ENCODE measurements at places on chromosomes 16 and 17.
A peak's percentile ranks its signal among the peaks of the same experiment; 100 is the strongest.

DNA sequence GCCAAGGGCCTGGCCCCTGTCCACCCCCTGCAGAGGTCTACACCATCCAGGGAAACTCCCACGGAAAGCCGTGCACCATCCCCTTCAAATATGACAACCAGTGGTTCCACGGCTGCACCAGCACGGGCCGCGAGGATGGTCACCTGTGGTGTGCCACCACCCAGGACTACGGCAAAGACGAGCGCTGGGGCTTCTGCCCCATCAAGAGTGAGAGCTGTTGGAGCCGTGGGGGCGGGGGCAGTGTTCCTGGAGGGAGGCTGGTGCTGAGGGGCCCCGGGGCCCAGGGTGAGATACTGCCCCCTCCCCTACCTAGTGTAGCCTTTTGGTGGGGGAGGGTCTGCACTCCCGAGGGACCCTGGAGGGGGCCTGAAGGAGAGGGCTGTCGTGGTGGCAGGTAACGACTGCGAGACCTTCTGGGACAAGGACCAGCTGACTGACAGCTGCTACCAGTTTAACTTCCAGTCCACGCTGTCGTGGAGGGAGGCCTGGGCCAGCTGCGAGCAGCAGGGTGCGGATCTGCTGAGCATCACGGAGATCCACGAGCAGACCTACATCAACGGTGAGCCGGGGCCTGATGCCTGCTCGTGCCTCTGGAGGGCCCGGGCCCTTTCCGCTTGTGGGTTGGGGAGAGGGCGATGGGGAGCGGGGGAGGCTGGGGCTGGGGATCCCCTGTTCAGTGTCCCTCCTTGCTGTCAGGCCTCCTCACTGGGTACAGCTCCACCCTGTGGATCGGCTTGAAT lies 38.8 kb downstream of the MRC2 start:
- no peak for DNase-seq

DNA sequence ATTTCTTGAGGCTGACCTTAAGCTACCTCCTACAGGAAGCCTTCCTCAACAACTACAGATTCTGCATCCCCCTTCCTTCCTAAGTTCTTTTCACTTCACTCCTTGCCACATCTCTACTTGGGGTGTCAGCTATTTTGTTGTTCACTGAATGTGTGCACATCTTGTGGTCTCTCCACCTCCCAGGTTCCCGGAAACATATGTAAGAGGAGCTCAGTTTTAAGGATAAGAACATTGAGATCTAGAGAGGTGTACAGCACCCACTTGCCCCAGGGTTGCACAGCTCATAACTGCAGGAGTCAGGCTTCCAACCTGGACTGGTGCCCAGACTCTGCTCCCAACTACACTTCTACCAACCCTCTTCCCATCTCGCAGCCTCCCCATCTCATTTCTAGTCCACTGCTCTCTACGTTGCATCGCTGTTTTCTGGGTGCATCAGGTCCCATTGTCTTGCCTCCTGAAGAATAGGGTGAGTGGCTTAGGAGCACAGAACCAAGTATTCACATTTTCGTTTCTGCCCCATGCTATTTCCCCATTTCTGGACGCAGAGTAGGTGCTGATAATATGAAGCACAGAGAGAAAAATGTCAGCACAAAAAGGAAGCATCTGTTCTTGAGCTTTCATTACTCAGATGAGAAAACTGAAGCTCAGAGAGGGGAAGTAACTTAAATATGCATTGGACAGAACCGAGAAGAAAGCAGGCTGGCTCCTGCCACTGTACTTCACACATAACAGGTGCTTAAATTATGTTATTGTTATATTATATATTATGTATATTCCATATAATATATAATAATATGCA lies 292.0 kb upstream of the CCL2 start:
- peak; percentile 38 for DNase-seq

- no peak for DNase-seq
Measured at GRCh38 chr16:70598937-70599503, 47.3 kb upstream of the IL34 start.

GRCh38 chr16:68526143-68526781 lies 12.8 kb upstream of the ZFP90 start:
- DNase-seq = no peak

DNA sequence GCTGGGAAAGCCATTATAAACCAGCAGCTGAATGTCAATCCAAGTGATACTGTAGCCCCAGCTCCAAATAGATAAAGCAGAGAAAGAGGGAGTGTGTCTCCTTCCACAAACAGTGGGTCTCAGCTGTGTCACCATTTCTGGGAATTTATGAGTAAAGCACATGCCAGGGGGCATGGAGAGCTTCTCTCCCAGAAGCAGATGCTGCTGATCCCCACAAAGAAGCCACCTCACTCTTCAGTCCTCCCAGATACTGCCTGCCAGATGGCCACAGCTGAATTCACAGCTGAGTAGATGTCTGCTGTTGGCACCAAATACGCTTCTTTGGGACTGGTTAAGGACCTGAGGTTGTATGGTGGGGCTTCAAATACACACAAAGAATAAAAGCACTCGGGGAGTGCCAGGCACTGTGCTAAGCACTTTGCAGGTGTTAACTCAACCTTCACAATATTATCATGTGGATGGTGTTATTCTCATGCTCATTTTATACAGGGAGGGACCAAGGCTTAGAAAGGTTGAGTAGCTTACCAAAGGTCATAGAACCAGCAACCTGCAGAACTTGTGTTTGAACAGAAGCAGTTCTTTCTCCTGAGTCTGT lies 298.3 kb downstream of the CDH11 start:
- DNase-seq = no peak

GRCh38 chr17:57508671-57509070 lies 236.4 kb downstream of the CCDC182 start:
- no peak for DNase-seq

DNA sequence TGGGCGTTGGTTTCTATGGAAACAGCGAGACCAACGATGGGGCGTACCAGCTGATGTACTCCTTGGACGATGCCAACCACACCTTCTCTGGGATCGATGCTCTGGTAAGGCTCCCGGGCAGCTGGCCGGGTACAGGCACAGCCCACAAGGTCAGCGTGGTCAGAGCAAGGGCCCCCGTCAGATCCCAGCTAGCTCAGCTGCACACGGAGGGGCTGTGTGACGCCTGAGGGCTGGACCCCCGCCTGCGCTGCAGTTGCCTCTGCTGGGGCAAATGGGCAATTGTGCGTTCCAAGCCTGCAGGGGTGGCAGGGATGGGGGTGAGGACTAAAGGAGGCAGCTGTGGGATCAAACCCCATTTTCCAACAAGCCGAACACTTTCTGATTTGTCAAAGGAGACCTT lies 17.5 kb downstream of the TTYH2 start:
- DNase-seq = no peak

GRCh38 chr16:10835281-10835931 lies 16.8 kb upstream of the TVP23A start:
- DNase-seq = no peak

DNA sequence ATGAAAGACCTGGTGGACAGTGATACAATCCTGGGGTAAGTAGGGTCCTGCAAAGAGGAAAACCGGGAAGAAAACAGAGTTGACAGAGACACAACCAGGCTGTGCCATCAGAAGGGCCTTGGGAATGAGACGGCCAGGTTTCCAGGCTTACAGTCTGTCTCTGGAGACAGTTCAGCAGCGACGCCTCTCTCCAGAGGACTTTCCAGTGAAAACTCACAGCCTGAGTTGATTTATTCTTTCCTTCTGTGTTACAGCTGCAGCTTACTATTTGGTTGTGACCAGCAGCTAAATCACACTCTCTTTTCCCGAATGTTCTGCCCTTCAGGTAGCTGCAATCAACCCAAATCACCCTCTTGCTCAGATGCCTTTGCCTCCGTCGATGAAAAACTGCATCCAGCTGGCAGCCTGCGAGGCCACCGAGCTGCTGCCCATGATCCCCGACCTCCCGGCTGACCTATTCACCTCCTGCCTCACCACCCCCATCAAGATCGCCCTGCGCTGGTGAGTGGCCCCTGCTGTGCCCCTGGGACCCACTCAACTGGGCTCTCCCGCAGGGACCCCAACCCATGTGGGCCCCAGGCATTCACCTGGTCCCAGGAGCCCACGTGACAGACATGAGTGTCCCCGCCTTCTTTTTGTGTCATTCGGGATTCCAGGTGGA lies 209.2 kb downstream of the RPTOR start:
- DNase-seq = no peak

GRCh38 chr17:16877099-16877498 lies 94.8 kb downstream of the TNFRSF13B start:
- no peak for DNase-seq

DNA sequence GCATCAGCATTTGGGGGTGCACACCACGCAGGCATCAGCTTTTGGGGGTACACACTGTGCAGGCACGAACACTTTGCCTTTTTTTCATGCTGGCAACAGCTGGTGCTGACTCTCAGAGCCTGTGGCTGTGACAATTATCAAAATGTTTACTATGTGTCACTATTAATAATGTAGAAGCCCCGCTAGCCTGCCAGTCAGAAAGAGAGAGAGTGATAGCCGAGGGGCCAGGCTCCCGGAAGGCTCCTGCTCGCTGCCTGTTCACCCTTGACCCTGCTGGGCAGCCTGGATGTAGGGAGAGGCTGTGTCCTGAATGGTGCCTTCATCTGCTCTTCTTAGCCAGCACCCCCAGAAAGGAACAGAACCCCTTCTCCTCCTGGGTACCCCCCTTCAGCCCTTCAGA lies 61.9 kb downstream of the SDK2 start:
- no peak for DNase-seq

GRCh38 chr16:19601083-19601976 lies 45.8 kb downstream of the VPS35L start:
- DNase-seq = peak; percentile 60

DNA sequence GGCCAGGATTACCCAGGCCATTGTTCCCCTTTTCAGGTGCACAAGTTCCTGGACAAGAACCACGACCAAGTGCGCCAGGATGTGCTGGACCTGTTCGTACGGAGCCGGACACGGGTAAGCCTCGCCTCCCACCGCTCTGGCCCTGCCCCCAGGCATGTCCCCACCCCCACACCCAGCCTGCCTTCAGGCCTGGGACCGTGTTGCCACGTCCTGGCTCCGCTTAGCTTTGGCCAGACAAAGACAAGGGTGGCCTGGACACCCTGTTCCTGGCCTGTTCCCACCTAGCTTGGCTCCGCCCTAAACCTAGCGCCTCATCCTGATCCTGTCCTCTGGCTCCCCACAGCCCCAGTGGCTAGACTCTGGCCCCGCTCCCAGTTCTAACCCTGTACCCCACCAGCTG lies 30.9 kb downstream of the MYO15A start:
- DNase-seq = no peak

DNA sequence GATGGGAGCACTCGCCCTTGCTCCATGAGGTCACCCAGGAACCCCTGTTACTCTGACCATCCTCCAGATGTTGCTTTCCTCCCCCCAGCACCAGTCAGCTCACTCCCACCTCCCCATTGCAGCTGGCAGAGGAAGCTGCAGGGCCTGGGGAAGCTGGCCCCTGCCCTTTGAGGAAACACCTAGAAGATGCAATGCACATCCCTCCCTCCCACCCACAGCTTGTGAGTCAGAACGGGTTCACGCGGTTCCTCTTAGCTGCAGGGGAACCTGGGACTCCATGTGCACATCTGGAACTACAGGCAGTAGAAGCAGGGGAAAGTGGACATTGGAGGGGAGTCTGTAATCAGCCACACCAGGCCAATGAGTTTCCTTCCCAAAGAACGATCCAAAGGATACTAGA lies 96.9 kb downstream of the KATNIP start:
- no peak for DNase-seq

- DNase-seq = peak; percentile 71
Measured at GRCh38 chr17:18042983-18043382, 3.8 kb downstream of the GID4 start.

- DNase-seq = no peak
Measured at GRCh38 chr17:69187294-69187693, 41.3 kb downstream of the ABCA10 start.

GRCh38 chr17:75115555-75115954 lies 5.8 kb downstream of the ARMC7 start:
- DNase-seq = no peak

DNA sequence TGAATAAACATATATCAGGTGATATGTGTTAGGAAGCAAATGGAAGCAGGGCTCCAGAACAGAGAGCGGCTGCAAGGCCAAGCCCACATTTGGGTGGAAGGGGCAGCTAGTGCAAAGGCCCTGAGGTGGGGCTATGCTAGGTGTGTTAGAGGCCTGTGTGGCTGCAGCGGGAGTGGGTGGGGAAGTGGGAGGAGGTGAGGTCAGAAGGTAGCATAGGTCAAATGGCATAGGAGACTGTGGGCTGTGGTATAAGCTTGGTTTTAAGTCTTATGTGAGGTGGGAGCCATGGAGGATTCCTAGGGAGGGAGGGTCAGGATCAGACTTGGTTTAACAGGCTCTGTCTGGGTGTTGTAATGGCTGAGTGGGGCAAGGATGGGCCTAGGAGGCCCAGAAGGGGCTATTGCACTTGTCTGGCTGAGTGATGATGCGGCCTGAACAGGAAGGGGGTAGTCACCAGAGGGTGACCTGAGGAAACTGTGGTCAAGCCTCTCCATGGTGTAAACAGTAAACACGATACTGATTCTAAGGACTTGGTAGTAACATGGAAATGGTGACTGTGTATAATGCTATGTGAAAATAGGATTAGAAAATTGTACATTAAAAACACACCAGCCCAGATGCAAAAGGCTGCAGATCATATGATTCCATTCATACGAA lies 31.1 kb downstream of the RAI1 start:
- DNase-seq = no peak

DNA sequence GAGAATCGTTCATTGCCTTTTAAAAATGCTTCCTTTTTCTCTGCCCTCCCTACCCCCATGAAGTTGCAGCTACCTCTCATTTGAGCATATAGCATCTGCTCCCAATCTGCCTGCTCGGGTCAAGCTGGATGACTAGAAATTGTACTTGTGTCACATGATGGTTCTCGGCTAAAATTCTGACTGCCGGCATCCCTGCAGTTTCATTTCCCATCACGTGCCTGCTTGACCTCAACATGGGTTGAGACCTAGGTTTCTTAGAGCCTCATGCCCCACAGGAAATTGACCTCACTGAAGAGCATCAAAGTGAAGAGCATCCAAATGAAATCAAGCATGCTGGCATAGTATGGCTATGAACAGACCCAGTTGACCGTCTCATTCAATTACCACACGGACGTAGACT lies 581.6 kb upstream of the PSMD7 start:
- no peak for DNase-seq

GRCh38 chr17:75845933-75846691 lies 1.9 kb upstream of the UNC13D start:
- no peak for DNase-seq

DNA sequence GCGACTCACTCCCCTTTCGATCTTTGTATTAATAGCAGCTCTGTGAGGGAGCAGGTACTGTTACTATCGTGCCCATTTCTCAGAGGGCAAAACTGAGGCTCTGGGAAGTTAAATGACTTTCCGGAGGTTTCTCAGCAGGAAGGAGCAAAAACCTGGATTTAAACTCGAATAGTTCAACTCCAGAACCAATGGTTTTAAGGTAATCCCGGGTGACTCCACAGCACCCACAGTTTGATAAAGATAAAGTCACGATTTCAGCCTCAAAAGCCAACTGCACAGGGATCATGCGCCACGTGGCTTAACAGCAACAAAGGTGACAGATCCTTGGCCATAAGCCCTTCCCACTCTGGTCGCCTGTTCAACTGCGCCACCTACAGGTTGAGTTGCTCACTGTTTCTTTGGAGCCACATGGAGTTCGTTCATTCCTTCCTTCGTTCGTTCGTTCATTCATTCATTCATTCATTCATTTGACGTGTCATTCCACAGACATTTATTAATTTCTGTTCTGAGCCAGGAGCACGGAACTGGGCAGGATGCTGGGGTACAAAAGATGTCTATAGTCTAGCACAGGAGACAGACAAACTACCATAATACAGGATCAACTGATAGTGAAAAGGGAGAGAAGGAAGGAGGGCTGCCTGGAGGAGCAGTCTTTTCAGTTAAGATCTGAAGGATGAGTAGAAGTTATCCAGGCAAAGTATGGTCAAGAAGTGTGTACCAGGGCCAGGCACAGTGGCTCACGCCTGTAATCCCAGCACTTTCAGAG lies 134.8 kb downstream of the HS3ST2 start:
- DNase-seq = peak; percentile 81
